ENCODE measurements at places on chromosomes 1 and 21. TPM values are rescaled to one million over a fixed set of nuclear protein-coding genes. Genes with fewer than 3 reads are reported as not detected.
A peak's percentile ranks its signal among the peaks of the same experiment; 100 is the strongest.

The STUM gene
- not detected for total RNA-seq

- no peak for DNase-seq
Measured at GRCh38 chr21:45409466-45410150, 4.6 kb downstream of the COL18A1 start.

DNA sequence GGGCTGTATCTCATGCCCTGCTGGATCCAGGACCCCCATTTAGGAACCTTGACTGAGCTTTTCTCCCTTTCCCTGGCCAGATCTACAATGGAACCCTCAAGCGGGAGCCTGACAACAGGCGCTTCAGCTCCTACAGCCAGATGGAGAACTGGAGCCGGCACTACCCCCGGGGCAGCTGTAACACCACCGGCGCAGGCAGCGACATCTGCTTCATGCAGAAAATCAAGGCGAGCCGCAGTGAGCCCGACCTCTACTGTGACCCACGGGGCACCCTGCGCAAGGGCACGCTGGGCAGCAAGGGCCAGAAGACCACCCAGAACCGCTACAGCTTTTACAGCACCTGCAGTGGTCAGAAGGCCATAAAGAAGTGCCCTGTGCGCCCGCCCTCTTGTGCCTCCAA lies 29.8 kb downstream of the PKP1 start:
- no peak for DNase-seq

GRCh38 chr21:16181018-16181417 lies 451.2 kb downstream of the USP25 start:
- DNase-seq, result no peak

GRCh38 chr21:42349420-42350317 lies 1.1 kb downstream of the TFF2 start:
- no peak for DNase-seq

DNA sequence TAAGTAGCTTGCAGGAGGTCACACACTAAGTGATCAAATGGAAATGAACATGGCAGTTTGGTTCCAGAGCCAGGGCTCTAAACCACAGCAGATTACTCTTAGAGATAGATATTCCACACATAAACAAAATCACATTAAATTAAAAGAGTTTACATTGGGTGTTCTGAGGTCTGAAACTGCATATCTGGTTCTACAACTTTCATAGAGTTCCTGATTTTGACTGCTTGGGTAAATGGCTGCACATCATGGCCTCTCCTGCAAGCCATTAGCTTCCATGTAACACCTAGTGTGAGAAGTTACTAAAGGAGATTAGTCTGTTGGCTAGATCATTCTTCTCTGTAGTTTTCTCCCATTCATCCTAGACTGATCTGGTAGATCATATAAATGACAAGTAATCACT lies 12.8 kb upstream of the XCL2 start:
- no peak for DNase-seq

DNA sequence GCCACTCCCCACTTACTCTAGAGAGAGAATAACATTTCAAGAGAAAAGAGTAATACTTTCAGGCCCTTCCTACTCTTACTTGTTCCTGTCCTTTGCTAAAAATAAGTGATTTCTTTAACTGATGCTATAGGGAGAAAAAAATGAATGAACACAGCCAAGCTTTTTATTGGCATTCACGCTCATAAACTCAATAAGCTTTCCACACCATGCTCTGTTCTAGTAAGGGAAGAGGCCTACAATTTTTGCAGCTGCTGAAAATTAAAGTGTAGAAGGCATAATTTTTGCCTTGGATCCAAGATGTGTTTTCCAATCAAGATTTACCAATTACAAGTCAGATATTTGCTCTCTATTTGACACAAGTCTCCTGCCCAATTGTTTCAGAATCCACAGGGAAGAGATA lies 188.1 kb upstream of the RGS18 start:
- no peak for DNase-seq

- no peak for DNase-seq
Measured at GRCh38 chr1:93416183-93416582, 31.7 kb upstream of the FNBP1L start.

- peak; percentile 22 for DNase-seq
Measured at GRCh38 chr1:165645654-165646366, 14.8 kb downstream of the MGST3 start.

DNA sequence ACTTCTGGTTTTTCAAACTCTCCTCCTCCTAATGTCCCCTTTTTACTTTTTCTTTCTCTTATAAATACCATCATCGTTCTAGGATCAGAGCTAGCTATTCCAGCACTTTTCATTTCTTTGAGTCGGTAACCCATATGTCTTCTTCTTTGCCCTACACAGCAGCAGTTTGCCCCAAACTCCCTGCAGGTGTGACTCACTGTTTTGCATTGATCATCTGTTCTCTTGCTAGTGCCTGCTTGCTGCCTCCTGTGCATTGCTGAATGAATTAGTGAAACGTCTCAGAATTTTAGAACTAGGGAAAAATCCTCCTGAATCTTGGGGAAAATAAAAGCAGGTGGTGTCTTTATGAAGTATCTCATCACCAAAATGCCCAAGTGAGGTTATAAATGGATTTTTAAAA lies 21.7 kb downstream of the KCNK2 start:
- DNase-seq, result no peak

Data from H4 (cell line).